ENCODE measurements at places on chromosomes 4 and X. TPM values are rescaled to one million over a fixed set of nuclear protein-coding genes. Genes with fewer than 3 reads are reported as not detected.

GRCh38 chr4:681736-682451 is 7.1 kb downstream of the SLC49A3 start:
- DNase-seq: peak; percentile 38

Gene UBA6
- total RNA-seq: 121 TPM

Gene CXCL8
- 9.6 TPM for total RNA-seq

GRCh38 chr4:28787947-28788346 is 1927.3 kb downstream of the STIM2 start:
- no peak for DNase-seq

- no peak for DNase-seq
Observed at GRCh38 chr4:31807036-31807435, 1086.9 kb downstream of the PCDH7 start.

DNA sequence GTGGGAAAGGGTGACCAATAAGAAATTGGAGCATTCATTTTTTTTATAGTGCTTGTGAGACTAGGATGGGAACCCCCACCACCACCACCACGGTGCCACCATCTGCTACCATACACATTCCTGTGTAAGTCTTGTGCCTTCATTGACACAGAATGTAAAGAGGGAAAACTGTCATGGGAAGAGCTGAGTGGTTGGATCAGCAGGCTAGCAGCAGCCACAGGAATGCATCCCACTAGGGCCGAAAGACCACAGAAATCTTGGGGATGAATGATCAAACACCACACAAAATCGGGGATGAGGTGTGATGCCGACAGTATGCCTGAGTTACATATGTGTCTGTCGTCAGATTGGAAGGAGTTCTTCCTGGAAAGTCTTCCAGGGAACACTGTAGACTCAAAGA is 69.2 kb downstream of the SRPX start:
- DNase-seq: no peak

- peak; percentile 19 for DNase-seq
Observed at GRCh38 chrX:119155416-119156035, 27.9 kb upstream of the KIAA1210 start.

DNA sequence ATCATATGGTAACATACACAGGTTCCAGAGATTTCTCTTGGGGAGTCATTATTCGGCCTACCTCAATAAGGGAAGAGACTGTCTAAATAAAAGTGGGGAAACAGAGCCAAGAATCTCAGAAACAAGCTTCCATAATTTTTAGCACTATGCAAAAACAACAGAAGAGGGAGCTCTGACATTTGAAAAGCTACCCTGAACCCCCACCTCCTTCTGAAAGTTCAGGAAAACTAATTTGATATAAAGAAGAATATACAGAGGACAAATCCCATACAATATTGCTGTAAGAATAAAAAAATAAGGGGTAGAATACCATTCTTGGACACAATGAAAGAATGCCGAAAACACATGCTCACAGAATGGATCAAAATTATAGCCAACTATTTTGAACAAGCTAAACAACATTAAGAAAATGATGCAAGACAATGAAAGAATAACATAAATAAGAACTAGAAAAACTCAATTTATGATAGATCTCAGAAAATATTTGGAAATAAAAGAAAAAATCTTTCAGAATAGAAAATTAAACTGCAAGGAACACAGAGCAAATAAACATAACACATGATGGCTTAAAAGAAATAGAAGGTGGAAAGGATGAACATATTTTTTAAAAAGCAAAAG is 14.4 kb upstream of the ZNF41 start:
- DNase-seq: peak; percentile 35

Gene PGAM4
- not detected for total RNA-seq

DNA sequence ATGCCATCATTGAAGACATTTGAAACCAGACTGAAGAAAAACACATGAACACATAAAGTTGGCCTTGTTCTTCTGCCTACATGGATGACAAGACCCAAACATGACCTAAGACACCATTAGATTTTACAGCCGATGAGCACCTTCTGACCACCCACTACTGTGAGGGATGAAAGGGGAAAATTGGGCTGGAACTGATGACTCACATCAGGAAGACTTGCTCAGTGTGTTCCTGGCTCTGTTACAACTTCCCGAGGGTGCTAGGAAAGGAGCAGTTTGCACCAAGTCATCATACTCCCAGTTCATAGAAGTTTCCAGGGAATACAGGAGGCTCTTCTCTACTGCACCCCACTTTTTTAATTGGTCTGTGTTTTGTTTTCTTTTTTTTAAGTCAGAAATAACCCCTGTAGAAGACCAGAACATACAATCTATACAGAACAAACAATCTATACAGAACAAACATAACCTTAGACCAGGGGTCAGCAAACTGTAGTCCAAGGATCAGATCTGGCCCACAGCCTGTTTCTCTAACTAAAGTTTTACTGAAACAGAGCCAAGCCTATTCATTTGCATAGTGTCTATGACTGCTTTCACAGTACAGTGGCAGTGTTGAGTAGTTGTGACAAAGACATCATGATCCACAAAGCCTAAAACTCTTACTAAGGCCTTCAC is 25.3 kb downstream of the BTC start:
- no peak for DNase-seq

DNA sequence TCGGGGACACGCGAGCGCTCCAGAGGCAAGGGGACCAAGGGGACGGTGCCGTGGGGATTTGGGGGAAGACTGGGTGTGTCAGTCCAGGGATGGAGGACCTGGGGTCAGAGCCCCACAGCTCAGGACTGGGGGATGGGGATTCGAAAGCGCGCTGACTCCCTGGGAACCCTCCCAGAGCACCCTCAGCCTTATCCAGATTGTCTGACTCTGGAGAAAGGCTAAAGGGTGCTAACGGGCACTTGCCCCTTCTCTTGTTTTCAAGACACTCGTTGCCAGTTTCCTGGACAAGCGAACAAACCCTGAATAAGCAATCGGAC is 1.1 kb downstream of the DOCK11 start:
- no peak for DNase-seq

DNA sequence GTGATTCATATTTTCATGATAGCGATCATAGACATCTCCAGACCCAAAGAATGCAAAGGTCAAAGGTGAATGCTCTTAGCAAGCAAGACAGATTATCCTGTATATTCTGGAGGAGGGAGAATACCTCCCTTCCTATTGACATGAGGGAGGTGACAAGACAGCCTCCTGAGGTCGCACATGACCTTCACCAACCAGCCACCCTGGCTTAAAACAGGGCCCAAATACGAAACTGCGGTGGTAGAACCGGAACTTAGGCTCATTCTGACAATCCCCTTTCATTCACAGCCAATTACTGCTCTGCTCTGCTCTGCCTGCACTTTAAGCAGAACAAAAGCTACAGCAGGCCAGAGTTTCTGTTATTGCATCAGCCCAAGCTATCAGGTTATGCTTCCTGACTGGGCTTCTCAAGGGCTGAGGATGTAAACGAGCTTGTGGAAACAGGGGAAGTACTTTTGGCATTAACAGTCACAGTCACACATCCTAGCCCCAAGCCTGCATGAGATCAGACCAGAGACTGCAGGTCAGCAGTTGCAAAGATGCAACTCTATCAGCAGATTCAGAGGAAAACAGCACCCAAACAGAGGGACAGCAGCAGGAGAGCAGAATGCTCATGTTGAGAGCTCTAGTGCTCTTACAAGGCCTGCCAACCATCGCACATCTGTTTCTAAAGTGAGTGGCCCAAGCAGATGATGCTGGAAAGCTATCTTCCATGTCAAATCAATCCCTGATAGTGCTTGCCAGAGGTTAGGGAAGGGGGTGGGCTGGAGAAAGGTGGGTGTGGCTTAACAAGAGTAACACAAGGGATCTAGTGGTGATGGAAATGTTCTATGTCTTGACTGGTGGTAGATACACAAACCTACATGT is 51.3 kb upstream of the MAP3K15 start:
- peak; percentile 82 for DNase-seq

DNA sequence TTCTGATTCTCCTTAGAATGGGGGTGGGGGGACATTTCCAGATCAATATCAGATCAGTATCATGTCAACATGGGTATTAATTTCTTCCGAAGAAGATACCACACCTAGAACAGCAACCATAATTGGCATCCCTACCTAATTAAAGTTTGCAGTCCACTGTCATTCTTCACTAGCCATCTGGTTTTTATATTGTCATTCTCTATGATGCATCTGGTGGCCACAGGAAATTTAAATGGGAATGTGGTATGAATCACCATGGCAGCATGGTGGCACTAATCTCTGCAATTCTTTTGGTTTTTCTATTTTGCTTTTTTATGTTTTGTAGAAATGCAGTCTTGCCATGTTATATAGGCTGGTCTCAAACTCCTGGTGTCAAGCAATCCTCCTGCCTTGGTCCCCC is 16.6 kb upstream of the UBE2D3 start:
- DNase-seq: no peak

DNA sequence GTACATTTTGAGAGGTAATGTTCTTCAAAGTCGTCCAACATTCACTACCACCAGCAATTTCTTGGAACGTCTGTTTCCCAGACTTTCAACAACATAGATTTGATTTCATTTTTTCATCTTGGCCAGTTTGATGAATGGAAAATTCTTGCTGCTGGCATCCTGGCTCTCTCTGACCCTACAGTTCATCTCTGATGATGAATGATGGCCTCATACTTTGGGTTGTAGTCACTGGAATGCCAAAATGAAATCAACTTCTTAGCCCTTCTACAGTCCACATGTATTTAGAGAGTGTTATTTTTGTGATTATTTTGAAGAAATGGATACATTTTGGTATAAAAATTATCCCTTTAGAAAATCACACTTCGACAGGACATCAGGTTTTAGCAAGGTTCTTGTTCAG is 8.8 kb downstream of the CHST7 start:
- no peak for DNase-seq

DNA sequence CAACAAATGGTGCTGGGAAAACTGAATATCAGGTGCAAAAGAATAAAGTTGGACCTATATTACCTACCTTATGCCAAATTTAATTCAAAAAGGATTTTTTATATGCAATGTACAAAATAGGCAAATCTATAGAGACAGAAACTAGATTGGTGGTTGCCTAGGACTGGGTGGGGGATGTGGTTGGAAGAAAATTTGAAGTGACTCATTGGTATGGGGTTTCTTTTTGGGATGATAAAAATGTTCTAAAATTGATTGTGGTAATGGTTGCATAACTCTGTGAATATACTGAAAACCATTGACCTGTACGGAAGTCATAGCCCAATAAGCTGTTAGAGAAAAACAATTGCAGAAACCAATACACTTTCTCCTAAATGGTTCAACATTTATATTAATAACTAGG is 72.1 kb downstream of the COL4A5 start:
- DNase-seq: no peak

DNA sequence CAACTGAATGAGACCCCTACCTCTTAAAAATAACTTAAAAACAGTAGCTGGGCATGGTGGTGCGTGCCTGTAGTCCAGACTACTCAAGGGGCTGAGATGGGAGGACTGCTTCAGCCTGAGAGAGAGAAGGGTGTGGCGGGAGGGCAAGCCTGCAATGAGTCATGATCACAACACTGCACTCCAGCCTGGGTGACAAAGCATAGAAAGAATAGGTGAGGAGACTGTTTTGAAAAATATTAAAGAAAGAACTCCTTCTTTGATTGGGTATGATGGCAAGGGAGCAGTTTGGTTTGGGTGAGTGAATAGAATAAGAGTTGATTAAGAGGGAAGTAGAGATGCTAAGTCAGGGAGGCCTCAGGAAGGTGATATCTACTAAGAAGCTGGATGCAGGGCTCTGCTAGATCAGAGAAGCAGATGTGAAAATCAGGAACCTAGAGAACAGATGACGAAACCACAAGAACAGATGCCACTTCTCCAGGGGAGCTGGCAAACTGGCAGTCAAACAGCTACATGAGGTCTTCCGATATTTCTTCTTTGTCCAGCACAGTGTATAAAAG is 318.6 kb downstream of the OPHN1 start:
- no peak for DNase-seq

DNA sequence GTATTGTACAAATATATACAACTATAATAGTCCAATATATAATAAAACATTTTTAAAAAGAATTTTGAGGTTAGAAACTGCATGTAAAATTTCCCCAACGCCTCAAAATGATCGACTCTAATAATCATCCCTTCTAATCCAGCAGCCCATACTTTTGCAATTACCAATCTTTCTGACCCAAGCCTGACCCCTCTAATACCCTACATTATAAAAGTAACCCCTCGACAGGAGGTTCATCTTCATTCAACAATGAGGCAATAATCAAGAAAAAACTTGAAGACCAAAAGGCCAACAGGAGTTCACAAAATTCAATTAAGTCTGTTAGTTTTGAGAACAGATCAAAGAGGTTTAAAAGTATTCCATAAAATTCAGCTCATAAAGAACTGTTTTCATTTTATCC is 393.5 kb downstream of the GPM6A start:
- DNase-seq: no peak
